ENCODE measurements at places on chromosomes 2 and 18.

GRCh38 chr18:46856973-46857372 is 60.3 kb downstream of the PIAS2 start:
- peak; percentile 4 for DNase-seq

DNA sequence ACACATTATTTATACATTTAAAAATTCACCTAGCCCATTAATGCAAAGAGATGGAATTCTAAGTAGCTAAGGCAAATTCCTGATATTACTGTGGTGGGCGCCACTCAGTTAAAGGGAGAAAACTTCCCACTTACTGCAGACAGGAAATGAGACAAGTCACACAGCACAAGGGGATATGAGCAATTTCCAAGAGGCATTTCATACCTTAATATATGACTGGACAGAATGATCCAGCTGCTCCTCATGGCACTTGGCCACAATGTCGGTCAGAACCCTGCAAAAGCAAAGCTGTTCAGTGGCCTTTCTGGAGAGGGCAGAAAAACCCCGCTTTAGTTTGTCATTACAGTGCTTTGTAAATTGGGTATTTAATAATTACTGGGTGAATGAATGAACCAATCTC is 121.4 kb upstream of the CCDC195 start:
- no peak for DNase-seq

DNA sequence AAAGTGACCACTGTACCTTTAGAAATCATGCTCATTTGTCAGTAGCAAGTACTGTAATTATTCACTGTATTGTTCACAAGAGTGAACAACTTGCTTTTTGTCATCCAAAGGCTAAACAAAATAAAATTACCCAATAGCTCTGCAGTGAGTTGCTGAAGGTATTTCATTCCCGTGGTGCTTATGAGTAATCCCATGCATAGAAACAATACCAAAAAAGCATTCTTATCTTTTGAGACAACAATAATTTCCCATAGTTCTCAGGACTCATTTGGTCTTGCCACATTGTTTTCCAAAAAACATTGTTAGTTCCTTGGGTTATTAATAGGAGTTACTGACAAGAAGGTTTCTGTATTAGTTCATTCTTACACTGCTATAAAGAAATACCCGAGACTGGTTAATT is 503.2 kb upstream of the FAM98A start:
- DNase-seq: no peak

DNA sequence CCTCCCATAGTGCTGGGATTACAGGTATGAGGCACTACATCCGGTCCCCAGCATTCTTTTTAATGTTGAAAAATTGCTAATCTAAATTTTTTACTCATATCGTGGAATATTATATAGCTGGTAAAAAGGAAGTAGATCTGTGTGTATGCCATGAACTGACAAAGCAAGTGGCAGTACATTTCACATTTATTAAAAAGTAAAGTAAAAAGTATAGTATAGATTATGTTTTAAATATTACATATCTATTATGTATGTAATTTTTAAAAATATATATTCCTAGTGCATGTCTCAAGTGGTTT is 25.1 kb downstream of the PLEKHB2 start:
- no peak for DNase-seq

- DNase-seq: no peak
Measured at GRCh38 chr2:233676046-233676445, 4.3 kb downstream of the UGT1A9 start.

DNA sequence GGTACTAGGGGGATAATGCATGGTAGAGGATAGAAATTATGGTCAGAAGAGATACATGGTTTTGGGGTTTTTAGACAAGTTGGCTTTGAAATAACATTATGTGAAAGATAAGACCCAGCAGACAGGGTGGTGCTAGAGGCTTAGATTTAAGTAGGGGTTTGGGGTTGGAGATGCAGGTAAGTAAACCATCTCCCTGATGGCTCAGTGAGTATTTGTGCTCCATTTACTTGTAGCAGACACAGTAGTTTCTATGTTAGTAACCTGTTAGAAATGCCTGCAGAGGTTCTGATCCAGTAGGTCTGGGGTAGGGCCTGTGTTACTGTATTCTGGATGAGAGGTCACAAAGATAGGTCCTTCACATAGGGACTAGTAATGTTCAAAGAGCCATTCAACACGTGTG is 13.7 kb downstream of the WDR43 start:
- DNase-seq: no peak

- no peak for DNase-seq
Measured at GRCh38 chr18:36139245-36139644, 9.5 kb downstream of the ELP2 start.

DNA sequence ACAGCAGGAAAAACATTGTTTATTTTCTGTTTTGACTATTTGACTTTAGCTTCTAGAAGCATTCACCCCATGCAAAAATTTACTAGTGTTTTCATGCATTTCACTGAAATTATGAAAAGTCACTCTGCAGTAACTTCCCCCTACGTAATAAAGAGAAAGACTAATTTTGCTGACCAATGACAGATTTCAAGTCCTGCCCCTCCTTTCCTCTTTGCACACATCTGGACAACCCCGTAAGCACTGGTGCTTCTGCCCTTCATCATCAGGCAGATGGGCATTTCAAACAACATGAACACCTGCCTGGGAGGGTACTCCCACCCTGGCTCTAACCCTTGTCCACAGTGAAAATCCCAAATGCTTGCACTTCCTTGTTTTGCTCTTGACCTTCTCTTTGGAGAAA is 815.0 kb upstream of the ID2 start:
- DNase-seq: no peak

DNA sequence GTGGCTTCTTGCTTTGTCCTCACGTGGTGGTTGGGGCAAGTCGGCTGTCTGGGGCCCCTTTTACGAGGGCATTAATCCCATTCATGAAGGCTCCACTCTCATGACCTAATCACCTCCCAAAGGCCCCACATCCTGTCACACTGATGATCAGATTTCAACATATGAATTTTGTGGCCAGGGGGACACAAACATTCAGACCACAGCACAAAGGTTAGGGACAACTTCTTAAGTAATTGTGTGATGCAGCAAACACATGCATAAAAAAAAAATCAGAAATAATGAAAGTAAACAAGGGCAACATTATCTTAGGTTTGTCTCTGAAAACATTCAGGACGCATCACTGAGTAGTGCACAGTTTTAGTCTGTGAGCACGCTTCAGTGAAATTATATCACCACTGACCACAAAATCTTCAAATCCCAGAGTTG is 54.2 kb upstream of the FRZB start:
- DNase-seq: no peak

GRCh38 chr18:64275593-64276300 is 126.9 kb upstream of the LINC00305 start:
- DNase-seq: peak; percentile 32
